Nephron progenitor cell (in vitro differentiated cells): ENCODE measurements at places on chromosomes 16 and 17.

- DNase-seq, result no peak
Measured at GRCh38 chr17:75721463-75722011, 278 bp downstream of the ITGB4 start.

GRCh38 chr16:69145658-69146057 is 13.2 kb downstream of the UTP4 start:
- no peak for DNase-seq

DNA sequence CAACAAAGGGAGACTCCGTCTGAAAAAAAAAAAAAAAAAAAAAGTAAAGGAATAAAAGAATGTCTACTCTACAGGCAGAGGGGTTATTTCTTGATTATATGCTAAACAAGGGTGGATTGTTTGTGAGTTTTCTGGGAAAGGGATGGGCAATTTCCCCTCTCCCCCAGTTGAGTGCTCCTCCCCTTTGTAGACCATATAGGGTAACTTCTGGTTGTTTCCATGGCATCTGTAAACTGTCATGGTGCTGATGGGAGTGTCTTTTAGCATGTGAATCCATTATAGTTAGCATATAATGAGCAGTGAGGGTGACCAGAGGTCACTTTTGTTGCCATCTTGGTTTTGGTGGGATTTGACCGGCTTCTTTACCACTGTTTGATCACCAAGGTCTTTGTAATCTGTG is 4.2 kb upstream of the NME1 start:
- DNase-seq, result no peak

- DNase-seq, result no peak
Measured at GRCh38 chr16:27489906-27490305, 59.8 kb downstream of the GTF3C1 start.

DNA sequence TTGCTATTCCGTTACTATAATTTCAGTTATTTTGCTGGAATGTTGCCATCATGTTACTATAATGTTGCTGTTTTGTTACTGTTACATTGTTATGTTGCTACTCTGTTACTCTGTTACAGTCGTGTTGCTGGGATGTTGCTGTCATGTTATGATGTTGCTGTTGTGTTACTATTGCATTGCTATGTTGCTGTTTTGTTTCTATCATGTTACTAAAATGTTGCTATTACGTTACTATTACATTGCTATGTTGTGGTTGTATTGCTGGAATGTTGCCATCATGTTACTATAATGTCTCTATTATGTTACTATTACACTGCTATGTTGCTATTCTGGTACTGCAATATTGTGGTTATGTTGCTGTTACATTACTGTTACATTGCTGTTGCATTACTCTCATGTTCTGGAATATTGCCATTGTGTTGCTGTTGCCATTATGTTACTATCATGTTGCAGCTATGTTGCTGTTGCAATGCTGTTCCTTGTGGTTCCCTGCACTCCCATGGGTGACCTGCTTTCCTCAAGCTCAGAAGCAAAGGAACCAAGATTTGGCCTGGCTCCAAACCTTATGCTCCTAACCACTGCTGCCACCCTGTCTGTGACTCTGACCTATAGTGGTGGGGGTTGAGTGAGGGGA is 64.4 kb downstream of the ABCC6 start:
- no peak for DNase-seq

DNA sequence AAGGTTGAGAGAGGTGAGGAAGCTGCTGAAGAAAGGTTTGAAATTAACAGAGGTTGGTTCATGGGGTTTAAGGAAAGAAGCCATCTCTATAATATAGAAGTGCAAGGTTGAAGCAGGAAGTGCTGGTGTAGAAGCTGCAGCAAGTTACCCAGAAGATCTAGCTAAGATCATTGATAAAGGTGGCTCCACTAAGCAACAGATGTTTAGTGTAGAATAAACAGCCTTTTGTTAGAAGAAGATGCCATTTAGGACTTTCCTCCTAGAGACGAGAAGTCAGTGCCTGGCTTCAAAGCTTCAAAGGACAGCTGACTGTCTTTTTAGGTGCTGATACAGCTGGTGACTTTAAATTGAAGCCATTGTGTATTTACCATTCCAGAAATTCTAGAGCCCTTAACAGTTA is 29.3 kb downstream of the GOSR1 start:
- no peak for DNase-seq

DNA sequence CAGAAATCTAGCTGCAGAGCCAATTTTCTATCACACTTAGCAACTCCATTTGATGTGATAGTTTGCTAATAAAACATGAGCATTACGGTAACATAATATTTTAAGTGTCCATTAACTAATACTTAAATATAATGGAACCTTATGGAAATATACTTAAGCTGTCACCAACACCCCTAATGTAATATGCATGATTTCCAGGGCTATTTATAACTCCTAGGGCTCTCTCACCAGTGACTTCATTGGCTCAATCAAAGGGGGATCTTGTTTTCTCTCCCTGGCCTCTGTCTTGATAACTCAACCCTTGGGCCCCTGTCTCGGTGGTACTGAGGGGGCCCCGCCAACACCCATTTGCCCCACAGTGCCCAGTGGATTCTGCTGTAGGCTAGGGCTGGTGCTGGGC is 170.4 kb downstream of the SALL1 start:
- no peak for DNase-seq

- DNase-seq, result no peak
Measured at GRCh38 chr17:9805769-9806168, 14.4 kb upstream of the DHRS7C start.

GRCh38 chr16:89319886-89320781 is 102.6 kb downstream of the ZNF778 start:
- DNase-seq, result no peak

- no peak for DNase-seq
Measured at GRCh38 chr16:17448640-17449638, 21.8 kb downstream of the XYLT1 start.

DNA sequence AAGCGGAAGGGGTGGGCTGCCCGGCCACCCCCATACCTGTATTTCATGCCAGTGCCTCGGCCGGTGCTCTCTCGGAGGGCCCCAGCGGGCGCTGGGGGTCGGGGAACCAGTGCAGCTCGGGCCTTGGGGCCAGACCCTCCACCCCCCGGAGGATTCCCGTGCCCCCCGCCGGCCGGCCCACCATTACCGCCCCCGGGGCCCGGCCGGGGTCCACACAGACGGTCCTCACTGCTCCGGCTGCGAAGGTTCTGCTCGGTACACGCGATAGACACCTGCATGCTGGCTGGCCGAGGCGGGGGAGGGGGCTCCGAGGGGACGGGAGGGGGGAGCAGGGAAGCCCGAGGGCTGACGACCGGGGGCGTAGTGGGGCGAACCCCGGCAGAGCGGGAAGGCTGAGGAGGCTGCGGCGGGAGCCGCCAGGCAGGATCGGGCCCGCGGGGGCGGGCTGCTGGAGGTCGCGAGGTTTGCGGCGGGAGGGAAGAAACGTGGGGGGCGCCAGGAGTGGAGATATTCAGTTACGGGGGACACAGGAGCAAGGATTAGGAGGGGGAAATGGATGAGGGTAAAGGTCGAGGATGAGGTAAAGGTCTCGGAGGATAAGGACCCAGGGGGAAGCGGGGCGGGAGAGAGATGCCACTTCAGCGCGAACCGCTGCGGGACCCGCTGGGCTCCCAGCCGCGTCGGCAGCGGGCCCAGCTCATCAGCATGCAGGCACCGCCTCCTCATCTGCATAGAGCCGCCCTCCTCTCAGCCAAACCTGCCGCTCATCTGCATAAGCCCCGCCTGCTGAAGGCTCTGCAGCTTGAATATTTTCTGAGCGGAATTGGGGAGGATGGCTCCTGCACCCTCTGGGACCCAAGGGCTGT is at the start of gene KCNAB3:
Gene KCNAB3 (minus strand): TSS at position 699 of the 866 bp plus-strand sequence. CDS start 421 bp downstream, at position 278.
- DNase-seq, result peak; percentile 86

DNA sequence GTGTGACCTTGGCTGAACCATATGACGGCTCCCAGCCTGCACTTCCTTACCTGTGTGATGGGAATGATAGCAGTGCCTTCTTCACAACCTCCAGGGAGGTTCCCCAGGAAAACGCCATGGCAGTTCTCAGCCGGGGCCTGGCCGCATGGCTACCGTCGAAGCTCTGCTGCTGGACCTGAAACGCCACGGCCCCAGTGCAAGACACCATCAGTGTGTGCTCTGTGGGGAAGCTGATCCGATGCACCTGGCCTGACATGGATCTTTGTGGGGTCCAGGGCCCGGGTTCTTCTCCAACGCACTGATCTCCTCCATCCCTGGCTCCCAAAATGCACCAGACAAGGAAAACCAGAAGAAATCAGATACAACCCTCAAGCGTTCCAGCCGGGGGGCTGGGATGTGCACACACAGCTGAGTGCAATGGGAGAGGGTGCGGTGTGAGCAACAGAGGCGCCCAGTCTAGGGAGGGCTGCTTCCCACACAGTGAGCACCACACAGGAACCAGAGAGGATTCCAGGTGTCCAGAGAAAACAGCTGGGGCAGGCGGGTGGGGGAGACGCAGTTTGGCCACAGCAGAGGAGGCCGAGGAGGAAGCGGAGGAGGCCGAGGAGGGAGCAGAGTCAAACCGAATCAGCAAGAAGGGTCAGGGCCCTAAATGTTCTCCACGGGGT is 54.3 kb upstream of the ZNF469 start:
- no peak for DNase-seq

GRCh38 chr17:75468779-75469373 is 12.4 kb downstream of the TMEM94 start:
- DNase-seq, result no peak

GRCh38 chr16:15946257-15947044 is 3.0 kb upstream of the ABCC1 start:
- DNase-seq, result no peak

DNA sequence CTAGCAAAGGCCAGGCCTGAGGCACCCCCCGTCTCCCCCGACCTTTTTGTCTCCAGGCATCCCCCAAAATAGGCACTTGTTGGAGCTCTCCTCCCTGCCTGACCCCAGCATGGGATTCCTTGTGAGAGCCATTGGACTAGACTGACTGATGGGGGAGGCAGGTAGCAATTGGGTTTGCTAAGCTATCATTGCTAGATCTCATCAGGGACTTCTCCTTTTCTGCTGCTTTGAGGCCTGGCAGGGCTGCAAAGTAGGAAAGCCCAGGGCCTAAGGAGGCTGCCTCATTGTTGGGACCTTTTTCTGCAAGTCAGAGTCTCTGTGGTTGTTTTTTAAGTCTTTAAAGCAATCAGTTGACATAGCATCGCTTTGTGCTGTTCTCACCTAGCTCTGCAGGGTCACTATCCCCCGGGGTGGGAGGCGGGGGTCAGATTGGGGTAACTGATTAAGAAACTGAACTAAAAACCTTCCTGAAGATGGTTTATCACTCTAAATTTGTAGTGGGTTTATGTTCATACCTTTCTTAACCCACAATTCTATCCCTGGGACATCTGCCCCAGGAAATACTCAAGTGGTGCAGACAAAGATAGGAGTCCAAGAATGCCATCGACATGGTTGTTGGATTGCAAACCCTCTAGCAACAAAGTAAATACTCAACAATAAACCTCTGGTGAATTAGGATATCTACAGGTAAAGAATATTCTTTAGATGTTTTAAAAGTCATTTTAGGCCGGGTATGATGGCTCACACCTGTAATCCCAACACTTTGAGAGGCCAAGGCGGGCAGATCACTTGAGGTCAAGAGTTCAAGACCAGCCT is 28.0 kb downstream of the LLGL2 start:
- DNase-seq, result no peak

DNA sequence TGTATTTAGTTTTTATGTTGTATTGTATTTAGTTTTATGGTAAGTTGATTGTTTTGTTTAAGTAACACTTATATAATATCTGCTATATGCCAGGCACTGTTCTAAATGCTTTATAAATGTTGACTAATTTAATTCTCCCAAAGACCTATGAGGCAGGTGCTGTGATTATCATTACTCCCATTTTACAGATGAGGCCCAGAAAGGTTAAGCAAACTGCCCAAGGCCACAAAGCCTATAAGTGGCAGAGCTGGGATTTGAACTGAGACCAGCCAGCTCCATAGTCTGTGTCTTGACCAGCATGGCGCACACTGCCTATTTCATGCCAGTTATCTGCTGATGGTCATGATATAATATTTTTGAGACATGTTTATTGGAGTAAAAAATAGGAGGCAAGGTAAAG is 24.0 kb downstream of the IL21R start:
- DNase-seq, result no peak

- DNase-seq, result peak; percentile 76
Measured at GRCh38 chr17:6435968-6436367, 1.0 kb upstream of the AIPL1 start.

DNA sequence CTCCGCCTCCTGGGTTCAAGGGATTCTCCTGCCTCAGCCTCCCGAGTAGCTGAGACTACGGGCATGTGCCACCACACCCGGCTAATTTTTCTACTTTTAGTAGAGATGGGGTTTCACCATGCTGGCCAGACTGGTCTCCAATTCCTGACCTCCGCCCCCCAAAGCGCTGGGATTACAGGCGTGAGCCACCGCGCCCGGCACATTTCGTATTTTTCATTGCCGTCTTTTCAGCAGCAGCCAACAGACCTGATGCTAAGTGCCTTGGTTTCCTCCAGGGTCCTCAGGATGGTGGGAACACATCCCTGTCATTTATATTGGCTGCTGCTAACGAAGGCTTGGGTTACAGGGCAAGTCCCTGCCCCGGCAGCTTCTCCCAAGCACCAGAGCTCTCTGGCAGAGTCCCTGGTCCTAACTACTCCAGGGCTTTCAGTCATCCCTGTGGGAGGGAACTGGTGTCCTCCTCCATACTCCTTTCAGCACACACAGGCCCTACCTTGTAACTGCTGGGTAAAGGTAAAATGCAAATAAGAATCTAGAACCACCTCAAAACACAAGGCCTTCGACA is 1.5 kb upstream of the RNF157 start:
- no peak for DNase-seq

DNA sequence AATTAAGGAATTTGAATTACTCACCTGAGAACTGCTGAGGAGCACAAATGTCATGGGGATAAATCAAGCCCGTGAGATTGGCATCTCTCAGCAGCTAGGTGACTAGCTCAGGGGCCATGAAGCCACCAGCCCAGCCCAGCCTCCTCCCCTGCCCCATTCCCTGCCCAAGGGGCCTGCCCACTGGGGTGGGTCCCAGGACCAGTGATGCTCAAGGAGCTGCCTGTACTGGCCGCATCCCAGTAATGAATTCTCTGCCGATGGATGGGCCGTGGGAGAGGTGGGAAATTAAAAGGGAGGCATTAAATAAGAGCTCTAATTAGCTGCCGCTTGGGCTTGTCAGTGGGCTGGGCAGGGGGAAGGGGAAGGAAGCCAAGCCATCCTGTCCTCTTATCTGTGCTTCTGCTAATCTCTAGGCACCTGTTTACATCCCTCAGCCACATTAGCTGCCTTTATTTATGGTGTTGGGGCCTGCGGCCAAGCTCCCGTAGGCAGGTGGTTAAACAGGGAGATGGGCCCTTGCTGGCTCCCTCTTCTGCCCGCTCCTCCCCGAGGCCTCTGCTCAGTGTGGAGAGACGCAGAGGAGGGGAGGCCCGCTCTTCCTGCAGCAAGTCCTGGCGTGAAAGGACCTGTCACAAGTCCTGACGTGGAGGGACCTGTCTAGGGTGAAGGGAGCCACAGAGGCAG is 48.8 kb downstream of the PIPOX start:
- no peak for DNase-seq

GRCh38 chr16:11698271-11698689 is 30.0 kb downstream of the SNN start:
- DNase-seq, result no peak

- no peak for DNase-seq
Measured at GRCh38 chr16:19130852-19131824, 17.4 kb downstream of the ITPRIPL2 start.

GRCh38 chr17:60094754-60095153 is 16.0 kb upstream of the HEATR6 start:
- DNase-seq, result no peak

- peak; percentile 49 for DNase-seq
Measured at GRCh38 chr17:18184143-18185031, 759 bp downstream of the ALKBH5 start.
